ENCODE measurements at places on chromosomes 4 and X.

DNA sequence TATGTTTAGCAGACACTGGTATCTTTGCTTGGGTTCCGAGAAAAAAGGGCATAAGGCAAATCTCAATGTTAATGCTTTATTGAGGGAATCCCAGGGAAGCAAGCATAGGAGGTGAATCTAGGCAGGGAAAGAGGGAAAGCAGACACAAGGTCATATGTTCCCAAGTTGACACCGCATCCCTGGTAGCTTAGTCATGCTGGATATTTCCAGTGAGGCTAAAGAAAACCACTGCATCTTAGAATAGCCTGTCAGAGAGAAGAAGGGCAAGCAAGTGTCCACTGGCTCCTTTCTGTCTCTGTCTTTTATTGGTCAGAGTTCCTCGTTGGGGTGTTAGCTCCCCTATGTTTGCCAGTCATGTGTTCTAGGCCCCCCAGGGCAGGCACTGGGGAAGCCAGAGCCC, 104.7 kb downstream of the NKX6-1 start:
- no peak for DNase-seq

- no peak for DNase-seq
Measured at GRCh38 chr4:79298484-79298883, 27.4 kb downstream of the NAA11 start.

GRCh38 chrX:39242187-39242586, 440.9 kb downstream of the MID1IP1 start:
- DNase-seq: no peak

DNA sequence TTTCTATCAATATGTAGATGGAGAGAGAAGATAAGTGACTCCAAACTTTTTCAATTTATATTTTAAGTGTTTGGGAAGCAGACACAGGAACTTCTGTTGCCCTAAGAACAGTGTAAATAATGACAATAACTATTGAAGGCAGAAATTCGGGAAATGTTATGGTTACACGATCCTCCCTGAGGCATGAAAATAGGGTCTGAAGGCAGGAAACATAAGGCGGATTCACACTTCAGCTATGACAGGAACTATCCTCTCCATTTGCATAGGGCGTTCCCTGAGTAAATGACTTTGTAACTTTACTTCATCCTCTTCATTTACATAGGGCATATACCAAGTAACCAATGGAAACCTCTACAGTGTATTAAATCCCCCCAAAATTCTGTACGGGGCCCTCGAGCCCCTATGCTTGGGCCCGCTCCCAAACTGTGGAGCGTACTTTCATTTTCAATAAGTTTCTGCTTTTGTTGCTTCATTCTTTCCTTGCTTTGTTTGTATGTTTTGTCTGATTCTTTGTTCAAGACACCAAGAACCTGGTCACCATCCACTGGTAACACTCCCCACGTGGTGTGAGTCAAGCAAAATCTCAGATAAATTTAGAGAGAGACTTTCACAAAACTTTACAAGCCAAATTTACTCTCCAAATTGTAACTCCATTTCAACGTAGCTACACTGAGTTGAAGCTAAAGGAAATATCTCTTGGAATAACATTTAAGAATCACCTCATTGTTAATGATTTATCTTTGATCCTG, 2504.3 kb downstream of the ARAP2 start:
- no peak for DNase-seq

DNA sequence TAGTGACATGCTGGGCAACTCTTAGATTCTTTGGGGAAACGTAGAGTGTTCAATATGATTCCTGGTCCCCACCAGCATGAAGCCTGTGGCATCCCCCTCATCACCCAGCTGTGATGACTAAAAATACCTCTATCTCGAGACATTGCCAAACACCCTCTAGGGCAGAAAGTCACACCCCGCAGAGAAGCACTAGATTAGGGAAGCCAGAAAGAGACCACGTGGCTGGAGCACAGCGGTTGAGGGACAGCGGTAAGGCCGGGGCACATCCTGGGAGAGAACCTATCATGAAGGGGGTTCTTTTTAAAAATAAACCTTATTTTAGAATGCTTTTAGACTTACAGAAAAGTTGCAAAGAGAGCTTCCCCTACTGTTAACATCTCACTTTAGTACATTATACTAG, 11.0 kb downstream of the FAT1 start:
- DNase-seq: no peak

DNA sequence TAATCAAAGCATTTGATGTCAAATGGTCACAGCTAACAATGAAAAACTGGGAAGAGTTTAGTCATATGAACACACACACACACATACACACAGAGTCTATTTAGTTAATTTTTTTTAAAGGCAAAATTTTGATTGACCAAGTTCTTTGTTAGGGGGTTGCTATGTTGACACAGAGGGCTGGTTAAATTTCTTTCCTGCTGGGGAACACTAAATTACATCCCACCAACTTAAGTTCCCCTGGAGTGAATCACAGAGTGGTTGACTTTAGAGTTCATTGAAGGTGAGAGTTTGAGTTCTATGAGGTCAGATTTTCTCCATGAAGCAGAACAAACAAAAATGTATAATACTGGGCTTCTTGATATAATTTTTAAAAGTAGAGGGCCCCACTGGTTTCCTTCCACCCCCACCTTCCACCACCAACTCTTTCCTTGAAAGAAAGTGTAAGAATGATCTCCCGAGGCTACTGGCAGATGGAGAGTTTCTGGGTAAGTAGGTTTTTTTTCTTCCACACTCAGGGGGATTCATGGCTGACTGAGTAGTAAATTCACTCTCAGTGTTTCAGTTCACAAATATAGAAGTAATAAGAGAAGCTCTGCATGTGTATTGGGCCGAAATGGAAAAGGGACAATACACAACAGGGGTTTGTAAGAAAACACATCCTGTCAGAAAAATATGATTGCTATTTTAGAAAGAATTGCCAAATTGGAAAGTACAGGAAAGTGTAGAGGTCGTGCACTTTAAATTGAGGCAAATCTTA, 917.0 kb upstream of the LCORL start:
- DNase-seq: no peak

GRCh38 chrX:49053223-49054072, 5.4 kb upstream of the CCDC120 start:
- DNase-seq: peak; percentile 45

DNA sequence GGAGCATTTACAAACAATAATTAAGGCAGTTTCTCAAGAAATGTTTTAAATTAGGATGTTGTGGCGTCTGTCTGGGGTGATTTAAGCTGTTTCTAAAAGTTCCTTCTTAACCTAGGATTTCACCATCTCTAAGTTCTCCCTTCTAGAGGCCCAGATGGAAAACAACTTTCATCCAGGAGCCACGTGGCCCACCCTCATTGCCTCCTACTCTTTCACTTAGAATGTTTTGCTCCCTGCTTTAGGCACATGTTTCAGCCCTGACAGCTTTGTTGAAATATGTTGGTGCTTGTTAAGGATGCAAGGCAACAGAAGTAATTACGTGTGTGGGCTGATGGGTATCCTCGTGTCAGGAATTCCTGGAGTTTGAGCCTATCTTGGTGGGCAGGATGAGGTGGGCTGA, 131.3 kb downstream of the GUCY2F start:
- no peak for DNase-seq

GRCh38 chr4:174882317-174882992, 35.7 kb upstream of the ADAM29 start:
- no peak for DNase-seq

DNA sequence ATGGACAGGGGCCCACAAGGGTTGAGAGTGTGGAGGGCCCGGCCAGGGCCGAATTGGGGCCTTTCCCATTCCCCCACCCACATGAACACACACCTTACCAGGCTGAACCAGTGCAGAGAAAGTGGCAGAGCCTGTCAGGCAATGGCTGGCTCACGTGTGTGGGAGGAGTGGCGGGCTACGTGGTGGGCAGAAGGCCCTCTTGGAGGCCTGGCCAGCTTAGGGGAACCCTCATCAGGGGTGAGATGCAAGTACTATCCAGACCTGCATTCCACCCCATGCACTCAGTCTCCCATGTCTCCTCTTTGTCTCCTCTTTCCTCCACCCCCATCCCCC, 965 bp downstream of the TCEAL4 start:
- no peak for DNase-seq

- DNase-seq: no peak
Measured at GRCh38 chrX:21666679-21667078, 8.5 kb upstream of the KLHL34 start.

GRCh38 chr4:42942216-42942615, 49.7 kb downstream of the GRXCR1 start:
- no peak for DNase-seq

GRCh38 chr4:931194-931959, 739 bp downstream of the GAK start:
- DNase-seq: no peak

DNA sequence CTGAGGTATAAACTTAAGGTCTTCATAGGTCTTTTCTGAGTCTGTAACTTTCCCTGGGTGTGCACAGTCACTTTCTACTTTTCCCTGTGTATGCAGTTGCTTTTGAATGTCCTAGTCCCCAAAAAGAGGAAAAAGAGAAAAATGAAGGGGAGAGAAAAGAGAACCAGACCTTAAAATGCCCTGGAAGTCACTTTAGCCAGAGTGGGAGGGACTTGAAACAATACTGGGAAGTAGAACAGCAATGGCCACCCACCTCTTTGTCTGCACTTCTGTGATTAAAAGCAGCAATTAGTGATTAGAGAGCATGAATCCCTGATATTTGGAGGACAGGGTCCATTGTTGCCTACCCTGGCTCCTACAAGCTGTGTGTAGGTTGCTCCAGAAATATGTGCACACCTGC, 36.1 kb downstream of the ZCCHC13 start:
- no peak for DNase-seq

DNA sequence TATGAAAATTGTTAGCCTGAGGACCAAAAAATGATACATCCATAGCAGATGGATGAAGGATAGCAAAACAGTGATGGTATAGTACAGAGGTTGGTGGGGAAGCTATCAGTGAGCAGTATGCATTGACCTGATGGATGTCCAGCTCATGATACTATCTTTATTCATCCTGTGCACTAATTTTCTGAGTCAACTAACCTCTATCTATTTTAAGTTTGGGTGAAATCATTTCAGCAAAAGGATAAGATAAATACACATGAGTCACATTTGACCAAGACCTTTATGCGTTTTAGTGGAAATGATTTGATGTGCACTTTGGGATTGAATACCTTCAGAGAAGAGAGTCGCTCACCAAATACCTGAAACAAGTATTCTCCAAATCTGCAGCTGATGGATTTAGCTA, 351.0 kb upstream of the NR3C2 start:
- DNase-seq: no peak

- DNase-seq: no peak
Measured at GRCh38 chr4:6633091-6633906, 7.2 kb upstream of the MRFAP1 start.

- DNase-seq: no peak
Measured at GRCh38 chrX:130997314-130997713, 60.8 kb upstream of the ARHGAP36 start.

DNA sequence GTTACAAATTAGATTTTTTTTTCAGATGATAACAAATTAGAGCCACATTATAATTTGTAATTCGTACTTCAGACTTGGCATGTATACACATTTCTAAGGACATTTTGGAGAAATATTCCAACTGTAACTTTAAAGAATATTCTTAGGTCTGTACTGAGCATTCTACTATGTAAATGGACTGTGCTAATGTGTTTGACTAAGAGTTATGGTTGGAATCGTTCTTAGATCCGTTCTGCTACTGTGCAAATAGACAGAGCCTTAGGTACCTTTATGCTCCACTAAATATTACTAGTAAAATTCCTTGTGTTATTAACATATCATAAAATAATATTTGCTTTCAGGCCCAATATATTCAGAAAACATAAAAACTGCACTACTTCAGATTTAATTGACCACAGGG, 1180.0 kb upstream of the TENM3 start:
- no peak for DNase-seq

GRCh38 chr4:3322059-3322550, 29.3 kb downstream of the RGS12 start:
- no peak for DNase-seq

GRCh38 chr4:118756958-118757357, 71.8 kb downstream of the METTL14 start:
- no peak for DNase-seq

- no peak for DNase-seq
Measured at GRCh38 chrX:69093960-69094871, 71.0 kb downstream of the PJA1 start.

DNA sequence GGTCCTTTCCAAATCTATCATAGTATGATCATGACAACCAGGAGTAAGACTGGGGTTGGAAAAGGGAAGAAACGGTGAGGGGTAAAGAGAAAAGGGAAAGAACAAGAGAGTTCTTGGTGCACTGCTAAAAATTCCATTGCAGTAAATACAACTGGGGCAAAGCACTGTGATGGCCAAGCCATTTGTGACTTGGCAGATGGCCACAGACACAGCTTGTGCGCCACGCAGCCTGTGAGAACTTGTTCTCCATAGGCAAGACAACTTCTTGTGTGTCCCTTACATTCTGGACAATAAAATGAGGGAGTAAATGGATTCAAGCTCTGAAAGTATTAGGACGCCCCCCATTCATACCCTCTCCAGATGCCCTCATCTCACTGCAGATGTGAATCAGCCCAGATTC, 10.9 kb downstream of the MFAP3L start:
- DNase-seq: no peak

GRCh38 chrX:43878906-43879526, 3.2 kb downstream of the MAOB start:
- DNase-seq: no peak

DNA sequence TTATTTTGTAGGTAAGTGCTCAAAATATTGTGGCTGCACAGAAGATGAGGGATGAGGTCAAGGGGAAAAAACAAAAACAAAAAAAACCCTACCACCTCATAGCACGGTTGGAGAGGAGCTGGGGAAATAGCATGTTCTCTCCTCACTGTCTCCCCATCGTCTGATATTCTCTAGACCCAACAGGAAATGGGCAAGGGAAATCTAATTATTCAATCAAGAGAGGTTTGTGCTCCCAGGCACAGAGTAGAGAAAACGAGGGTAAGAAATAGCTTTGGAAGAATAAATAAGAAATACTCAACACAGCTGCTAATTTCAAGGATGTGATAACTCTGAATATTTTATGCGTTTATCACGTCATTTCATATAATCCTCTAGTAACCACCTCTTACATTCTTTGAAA, 619.2 kb upstream of the GNPDA2 start:
- no peak for DNase-seq

GRCh38 chr4:48780865-48781214, 761 bp upstream of the FRYL start:
- DNase-seq: peak; percentile 33

GRCh38 chrX:132227383-132228112, 8.3 kb upstream of the RAP2C start:
- no peak for DNase-seq

DNA sequence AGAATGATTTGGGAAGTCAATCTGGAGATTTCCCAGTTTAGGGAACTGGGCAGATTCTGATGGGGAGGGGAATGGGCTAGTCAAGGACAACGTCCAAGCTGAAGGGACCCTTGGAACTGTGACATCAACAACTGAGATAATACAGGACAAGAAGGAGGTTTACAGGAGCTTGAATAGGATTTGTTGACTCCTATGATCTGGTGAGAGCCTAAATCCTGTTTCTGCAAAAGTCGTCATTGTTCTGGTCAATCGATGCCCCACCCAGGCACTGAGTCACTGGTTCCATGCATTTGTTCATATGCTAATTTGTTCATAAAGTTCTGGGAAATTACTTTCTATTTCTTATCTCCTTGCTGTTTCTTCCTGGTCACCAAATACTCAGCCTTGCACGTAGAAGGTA, 15.3 kb upstream of the PDGFRA start:
- no peak for DNase-seq

- no peak for DNase-seq
Measured at GRCh38 chr4:86675548-86675947, 81.4 kb downstream of the PTPN13 start.

Data from activated CD4-positive, alpha-beta T cell treated with anti-CD3 and anti-CD28 coated beads, Interleukin-2, amount 50 U/mL, for 4 hours (primary cell).